Activated CD4-positive, CD25-positive, alpha-beta regulatory T cell (primary cell): ENCODE measurements at places on chromosomes 11 and 22.

- DNase-seq: no peak
These were observed 8.0 kb downstream of the SLC16A8 start for GRCh38 chr22:38075961-38076360.

GRCh38 chr11:65428578-65429067, 6.0 kb downstream of the NEAT1 start:
- DNase-seq: no peak

DNA sequence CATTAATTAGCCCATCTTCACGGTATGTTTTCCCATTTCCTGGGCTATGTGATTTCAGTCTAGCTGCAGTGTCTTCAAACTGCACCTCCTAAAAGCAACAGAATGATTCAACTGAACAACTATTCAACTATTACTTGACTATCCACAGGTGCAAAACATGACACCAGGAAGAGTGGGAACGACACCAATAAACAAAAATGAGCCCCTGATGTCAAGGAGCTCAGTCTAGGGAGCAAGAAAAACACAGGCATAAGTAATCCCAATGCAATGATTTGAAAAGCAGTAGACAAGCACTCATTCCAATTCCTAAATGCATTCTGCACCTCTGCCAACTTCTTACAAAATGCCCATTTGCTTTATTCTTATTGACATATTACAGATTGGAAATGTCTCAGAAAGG, 285.6 kb downstream of the ETS1 start:
- DNase-seq: no peak

DNA sequence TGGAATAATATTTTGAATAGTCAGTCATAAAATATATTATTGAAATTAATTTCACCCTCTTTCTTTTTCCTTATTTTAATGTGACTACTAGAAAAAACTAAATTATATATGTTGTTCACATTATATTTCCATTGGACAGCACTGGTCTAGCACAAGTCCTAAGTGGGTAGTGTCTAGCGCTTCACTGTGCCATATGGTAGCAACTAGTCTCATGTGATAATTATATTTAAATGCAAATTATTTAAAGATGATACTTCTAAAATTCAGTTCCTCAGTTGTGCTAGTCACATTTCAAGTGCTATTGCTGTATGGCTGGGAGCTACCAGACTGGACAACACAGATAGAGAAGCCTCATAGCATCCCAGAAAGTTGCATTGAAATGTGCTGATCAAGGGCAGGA, 19.1 kb upstream of the LDLRAD3 start:
- no peak for DNase-seq

- DNase-seq: no peak
These were observed 144.5 kb downstream of the CCDC34 start for GRCh38 chr11:27218421-27219038.

- DNase-seq: no peak
These were observed 23.8 kb downstream of the ART5 start for GRCh38 chr11:3617990-3618389.

DNA sequence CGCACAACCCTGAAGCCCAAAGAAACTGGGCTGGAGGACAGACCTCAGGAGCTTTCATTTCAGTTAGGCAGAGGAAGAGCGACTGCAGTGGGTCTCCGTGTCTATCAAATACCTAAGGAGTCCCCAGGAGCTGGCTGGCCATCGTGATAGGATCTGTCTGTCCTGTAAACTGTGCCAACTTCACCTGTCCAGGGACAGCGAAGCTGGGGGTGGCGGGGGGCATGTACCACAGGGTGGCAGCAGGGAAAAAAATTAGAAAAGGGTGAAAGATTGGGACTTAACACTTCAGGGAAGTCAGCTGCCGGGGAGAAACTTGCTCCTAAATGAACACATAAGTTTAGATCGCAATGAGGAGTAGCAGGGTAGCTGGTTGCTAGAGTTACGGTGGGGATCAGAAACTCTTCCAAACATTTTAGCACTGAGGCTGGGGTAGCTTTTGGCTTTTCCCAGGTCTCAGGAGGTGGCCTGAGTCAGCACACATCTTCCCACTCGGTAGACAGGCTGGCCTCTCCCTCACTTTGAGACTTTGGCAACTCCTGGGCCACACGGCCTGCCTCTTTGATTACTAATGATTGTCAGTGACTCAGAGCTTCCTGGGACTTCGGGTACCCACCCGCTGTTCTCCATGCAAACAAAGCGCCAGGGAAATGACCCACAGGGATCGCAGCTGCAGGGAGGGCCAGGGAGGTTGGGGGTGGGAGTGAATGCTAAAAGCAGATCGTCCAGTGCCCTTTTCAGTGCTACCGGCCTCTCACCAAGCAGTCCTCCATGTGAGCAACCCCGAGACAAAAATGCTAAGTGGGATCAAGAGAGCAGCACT, 2.9 kb upstream of the MTFP1 start:
- no peak for DNase-seq

DNA sequence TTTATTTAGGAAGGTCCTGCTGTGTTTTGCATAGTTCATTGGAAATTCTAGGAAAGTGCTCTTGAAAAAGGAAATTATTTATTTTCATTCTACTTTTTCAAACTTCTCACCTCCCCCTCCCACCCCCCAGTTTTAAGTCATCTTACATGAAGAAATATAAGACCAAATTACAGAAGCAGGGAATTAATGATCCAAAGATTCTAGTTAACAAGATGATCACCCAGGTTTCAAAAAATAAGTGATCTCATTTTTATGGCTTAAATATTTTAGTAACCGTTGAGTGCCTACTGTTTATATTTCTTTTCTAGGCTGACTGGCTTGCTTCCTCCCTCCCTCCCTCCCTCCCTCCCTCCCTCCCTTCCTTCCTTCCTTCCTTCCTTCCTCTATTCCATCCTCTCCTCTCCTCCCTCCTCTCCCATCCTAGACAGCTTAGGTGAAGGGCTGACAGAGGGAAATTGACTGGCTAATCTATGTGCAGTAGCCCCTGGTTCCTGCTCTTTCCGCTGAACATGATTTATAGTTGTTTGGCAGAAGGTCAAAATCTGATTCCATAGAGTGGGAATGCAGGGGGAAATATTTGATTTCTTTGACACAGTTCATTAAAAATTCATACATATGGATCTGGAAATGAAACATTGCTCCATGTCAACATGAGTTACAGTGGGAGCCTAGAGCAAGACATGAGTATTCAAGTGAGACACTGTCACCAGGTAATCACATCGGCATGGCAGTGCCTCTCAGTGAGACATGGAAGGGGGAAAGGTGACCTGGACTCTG, 123.4 kb downstream of the COMMD9 start:
- DNase-seq: no peak

DNA sequence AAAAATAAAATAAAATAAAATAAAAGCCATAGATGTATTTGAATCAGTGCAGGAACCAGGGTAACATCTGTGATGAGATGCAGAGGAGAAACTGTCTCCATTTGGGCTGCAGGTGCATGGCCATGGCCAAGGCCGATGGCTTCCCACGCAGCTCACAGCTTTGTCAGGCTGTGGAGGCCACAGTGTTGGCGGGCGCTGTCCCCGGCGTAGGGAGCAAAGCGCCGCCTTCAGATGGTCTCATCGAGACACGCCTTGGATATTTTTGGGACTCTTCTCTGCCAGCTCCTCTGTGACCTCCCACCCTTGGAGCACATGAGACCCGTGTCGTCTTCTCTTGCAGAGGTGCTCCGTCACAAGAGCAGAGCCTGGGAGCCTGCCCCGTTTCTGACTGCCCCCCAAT, 38.6 kb downstream of the MUC6 start:
- DNase-seq: no peak

GRCh38 chr22:49088801-49089791, 738.6 kb downstream of the BRD1 start:
- no peak for DNase-seq

- no peak for DNase-seq
These were observed 8.9 kb upstream of the OPCML start for GRCh38 chr11:133541021-133541719.

- DNase-seq: no peak
These were observed 25.0 kb downstream of the SMIM38 start for GRCh38 chr11:69180726-69181125.

- no peak for DNase-seq
These were observed 66.2 kb downstream of the TNRC6B start for GRCh38 chr22:40243891-40244290.

DNA sequence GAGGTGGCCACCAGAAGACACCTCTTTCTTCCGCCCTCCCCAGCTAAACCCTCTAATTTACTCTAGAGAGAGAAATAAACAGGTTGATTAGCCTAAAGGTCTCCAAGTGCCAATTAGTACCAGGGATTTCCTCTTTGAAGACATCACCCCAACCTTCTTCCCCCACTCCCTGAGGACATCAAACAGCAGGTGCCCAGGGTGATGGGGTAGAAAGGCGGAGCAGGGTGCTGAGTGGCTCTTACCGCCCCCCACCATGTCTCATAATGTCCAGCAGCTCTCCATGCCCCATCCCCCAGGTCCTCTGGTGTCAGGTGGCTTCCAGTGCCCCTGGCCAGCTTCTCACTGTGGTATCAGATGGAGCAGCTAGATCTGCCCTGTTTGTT, 5.3 kb upstream of the GNAZ start:
- DNase-seq: no peak

- DNase-seq: no peak
These were observed 8.1 kb downstream of the CSF2RB start for GRCh38 chr22:36921309-36922104.

DNA sequence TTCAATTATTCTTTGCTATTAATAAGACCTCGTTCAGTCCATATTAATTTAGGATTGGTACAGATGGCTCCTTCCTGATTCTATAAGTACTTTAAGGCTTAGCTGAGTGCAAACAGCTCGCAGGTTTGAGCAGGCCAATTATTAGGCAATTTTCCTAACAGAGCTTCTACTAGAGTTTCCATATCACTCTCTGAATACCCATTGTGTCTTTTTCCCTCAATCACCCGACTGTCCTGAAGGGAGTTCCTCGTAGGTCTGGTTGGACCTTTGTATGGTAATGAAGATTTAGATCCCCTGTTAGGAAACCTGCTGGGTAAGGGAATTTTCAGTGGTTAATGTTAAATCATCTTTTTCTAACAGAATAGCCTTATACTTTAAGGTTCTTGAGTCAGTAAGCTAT, 61.1 kb downstream of the ARHGAP42 start:
- DNase-seq: no peak

- no peak for DNase-seq
These were observed 400.4 kb downstream of the NXPE2 start for GRCh38 chr11:115078461-115079438.

- no peak for DNase-seq
These were observed 25.7 kb downstream of the ARHGEF17 start for GRCh38 chr11:73333640-73334383.

- no peak for DNase-seq
These were observed 44.0 kb downstream of the LIF start for GRCh38 chr22:30202531-30203006.

DNA sequence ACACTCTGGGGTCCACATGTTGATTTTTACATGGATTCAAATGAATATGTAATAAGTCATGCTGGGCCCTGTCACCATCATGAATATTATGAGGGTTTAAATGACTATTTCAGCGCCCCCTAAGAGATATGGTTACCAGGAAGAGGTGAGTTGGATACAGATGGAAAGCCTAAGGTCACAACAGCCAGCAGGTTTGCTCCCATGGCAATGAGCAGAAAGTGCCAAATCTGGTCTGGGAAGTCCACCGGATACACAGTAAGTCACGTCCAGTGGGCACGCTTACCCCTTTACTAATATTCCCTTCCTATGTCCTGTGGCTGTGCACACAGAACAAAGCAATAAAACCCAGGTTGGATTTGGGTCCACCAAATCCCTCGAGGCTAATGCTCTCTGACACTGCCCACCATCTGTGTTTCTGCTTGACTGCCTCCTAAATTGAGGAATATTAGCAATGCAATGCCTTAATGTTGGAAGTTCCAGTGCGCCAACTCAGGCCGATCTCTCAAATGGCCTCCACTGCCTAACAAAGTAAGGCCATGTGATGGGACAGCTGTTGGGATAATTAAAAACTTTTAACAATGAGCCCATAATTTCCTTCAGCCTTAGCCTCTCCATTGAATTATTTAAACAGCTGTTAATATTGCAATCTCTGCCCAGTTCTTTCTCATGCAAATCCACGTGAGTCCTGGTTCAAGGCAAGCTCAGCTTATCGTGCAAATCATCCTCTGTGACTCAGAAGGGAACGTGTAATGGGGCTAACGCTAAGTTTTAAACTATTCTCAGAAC, 97.6 kb downstream of the SLC1A2 start:
- no peak for DNase-seq

DNA sequence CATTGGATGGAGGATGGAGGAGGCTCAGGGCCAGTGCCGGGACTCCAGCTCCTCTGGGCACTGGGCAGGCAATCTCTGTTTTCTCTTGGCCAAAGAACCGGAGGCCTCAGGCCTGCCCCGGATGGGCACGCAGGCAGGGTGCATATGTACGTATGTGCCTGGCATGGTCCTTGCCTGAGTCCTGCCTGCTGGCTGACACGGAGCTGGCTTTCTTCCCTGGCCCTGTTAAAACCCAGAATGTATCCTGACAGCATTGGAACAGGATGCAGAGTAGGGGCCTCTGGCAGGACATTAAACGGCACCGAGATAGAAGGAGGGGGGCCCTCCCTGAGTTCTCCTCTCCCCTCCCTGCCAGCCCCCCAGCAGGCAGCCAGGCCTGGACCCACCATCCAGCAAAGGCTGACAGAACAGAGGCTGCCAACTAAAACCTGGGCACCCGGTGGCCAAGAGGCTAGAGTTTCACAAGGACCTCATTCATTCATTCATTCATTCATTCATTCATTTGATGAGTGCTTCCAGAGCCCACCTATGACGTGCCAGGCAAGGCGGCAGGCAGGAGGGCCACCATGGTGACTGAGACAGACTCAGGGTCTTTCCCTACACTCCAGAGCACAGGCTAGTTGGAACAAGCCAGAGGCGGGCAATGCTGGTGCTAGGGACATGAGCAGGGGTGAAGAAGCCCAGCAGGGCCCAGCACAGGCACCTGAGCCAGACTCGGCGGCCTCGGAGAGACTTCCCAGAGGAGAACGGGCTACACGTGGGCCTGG, 28.8 kb downstream of the FLRT1 start:
- DNase-seq: no peak

DNA sequence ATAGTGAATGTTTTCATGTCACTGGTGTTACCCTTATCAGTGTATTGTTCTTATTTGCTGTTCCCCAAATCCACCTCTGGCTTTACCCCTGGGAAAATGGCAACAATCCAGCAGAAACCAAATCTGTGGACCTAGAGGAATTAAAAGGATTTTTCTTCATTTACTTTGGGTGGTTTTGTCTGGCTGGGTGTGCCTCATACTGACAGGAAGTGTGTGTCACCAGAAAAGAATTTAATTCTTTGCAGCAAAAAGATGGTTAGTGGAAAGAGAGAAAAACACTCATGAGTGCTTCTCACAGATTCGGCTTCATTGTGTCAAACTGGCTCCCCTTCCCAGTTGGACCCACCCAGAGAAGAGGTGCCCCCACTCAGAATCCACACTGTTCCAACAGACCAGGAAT, 38.9 kb downstream of the FZD4 start:
- DNase-seq: no peak

DNA sequence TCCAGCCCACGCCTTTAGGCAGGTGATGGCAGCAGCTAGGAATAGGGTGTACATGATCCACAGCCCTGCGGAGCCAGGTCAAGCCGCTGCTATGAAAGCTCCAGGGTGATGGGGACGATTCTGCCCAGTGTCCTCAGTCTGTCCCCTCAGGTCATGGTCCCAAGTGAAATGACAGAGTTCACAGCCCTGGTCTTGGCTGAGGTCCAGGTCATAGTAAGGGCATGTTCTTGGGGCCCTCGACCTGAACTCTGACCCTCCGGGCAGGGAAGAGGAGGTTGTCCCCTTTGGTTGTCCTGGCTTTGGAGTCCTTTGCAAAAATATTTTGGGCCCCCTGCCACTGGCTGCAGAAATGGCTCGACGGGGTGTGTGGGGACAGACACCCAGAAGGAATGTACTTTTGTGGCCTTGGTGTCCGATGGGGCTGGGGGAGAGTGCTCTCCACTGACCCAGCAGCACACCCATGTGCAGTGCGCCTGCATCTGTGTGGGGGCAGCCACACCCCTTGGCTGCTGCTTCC, 7.3 kb downstream of the C22orf31 start:
- no peak for DNase-seq
